ENCODE measurements at places on chromosomes 7 and 10.

DNA sequence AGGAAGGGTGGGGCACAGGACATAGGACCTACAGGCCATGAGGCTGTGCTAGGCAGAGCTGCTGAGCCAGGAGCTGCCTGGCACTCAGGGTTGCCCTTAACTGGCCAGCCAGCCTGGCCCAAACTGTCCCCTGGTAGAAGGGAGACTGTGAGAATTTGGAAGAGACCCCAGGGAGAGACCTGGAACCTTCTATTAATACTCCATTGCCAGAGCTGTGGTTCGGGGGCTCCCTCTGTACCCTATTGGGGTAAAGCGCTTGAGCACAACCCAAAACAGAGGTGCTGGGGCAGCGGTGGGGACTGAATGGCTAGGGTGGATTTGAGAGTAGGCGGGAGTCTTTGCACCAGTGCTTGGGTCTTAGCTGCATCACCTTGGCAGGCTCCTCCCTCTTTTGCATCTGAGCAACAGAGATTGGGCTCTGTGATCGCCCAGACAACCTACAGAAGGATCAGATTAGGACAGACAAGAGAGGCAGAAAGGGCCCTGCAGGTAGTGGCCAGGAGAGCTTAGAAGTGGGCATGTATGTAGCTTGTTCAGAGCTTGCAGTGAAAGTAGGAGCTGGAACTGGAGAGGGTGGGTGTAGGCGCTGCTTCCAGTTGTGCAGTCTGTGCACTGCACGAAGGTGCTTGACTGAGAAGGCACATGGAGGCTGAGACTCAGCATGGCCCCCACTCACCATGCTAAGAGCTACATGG lies 53.3 kb downstream of the ADCYAP1R1 start:
- H3K27me3 ChIP-seq = peaks cover 2% of the 10 kb centered on the region
- no peak for DNase-seq
- H3K4me1 ChIP-seq = no peaks in the 10 kb centered on the region

- no peaks in the 10 kb centered on the region for H3K27me3 ChIP-seq
- DNase-seq = peak; percentile 65
- peaks cover 10% of the 10 kb centered on the region for H3K4me1 ChIP-seq
- peak within 1 kb of the TSS; percentile 67 for H3K27ac ChIP-seq
- peak within 1 kb of the TSS; percentile 70 for H3K4me3 ChIP-seq
These were observed at the start of gene IMMP2L for GRCh38 chr7:111561904-111562732. Gene IMMP2L, minus strand, starts transcription at chr7:111562492.

DNA sequence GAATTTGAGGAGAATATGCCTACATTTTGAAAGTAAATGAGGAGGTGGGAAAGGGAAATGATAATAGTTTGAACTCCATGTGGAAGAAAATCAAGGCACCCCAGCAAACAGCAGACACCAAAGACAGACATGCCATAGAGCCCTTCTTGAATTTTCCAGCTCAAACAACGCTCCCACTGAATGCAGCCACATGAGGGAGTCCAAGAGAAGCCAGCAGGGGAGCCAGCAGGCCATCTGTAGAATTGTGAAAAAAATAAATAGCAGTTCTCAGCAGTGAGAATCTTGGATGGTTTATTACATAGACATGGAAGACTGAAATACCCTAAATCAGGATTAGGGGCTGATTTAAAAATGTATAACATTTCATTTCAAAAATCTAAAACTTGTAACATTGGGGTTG lies 1567.3 kb upstream of the LRRTM3 start:
- H3K27ac ChIP-seq = no peak overlapping the region
- no peak overlapping the region for H3K4me3 ChIP-seq
- no peak for DNase-seq
- H3K27me3 ChIP-seq = no peaks in the 10 kb centered on the region
- no peaks in the 10 kb centered on the region for H3K36me3 ChIP-seq
- H3K4me1 ChIP-seq = no peaks in the 10 kb centered on the region

DNA sequence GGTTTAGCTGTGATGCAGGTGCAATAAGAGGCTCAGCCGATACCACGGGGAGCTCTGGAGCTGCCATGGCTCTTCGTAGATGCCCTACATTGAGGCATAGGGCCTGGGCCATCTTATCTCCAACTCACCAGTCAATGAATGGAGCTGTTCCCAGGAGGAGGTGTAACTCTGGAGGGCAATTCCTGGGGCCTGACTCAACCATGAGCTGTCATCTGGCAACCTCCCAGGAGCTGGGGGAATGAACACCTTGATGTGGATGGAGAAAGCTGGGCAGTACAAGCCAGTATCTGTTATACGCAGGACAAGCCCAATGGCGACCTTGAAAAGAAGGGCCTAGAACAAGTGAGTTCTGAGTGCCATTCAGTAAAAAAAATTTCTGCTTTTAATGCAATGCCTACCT lies 224.0 kb upstream of the PLXDC2 start:
- H3K27me3 ChIP-seq = no peaks in the 10 kb centered on the region
- peak; percentile 32 for DNase-seq
- no peaks in the 10 kb centered on the region for H3K4me1 ChIP-seq

DNA sequence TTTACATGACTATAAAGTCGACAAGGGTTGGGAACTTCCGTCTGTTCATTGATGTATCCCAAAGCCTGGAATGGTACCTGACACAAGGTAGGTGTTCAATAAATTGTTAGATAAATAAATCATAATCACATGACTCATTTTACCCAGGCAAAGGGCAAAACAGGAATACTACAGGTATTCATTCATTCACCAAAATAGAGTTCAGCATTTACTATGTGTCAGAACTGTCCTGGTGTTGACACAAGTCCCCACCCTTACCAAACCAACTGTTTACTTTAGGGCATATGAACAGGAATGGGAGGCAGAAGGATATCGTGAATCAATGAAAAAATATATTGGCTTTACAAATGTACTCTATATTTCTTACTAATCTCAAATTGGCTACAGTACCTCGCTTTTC lies 666 bp upstream of the YAE1 start:
- H3K36me3 ChIP-seq = no peaks in the 10 kb centered on the region
- no peak for DNase-seq
- H3K27ac ChIP-seq = peak overlapping the region; percentile 77
- peak overlapping the region; percentile 97 for H3K4me3 ChIP-seq
- H3K4me1 ChIP-seq = peaks cover 10% of the 10 kb centered on the region
- no peaks in the 10 kb centered on the region for H3K27me3 ChIP-seq

DNA sequence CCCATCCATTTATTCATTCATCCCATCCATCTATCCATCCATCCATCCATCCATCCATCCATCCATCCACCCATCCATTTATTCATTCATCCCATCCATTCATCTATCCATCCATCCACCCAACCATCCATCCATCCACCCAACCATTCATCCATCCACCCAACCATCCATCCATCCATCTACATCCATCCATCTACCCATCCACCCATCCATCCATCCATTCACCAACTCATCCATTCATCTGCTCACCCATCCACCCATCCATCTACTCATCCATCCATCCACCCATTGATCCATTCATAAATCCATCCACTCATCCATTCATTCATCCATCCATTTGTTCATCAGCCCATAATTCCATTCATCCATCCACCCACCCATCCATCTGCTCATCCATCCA lies 56.4 kb downstream of the PFKFB3 start:
- H3K27ac ChIP-seq = no peak overlapping the region
- H3K4me3 ChIP-seq = no peak overlapping the region
- no peak for DNase-seq
- H3K36me3 ChIP-seq = no peaks in the 10 kb centered on the region
- no peaks in the 10 kb centered on the region for H3K27me3 ChIP-seq
- no peaks in the 10 kb centered on the region for H3K4me1 ChIP-seq

DNA sequence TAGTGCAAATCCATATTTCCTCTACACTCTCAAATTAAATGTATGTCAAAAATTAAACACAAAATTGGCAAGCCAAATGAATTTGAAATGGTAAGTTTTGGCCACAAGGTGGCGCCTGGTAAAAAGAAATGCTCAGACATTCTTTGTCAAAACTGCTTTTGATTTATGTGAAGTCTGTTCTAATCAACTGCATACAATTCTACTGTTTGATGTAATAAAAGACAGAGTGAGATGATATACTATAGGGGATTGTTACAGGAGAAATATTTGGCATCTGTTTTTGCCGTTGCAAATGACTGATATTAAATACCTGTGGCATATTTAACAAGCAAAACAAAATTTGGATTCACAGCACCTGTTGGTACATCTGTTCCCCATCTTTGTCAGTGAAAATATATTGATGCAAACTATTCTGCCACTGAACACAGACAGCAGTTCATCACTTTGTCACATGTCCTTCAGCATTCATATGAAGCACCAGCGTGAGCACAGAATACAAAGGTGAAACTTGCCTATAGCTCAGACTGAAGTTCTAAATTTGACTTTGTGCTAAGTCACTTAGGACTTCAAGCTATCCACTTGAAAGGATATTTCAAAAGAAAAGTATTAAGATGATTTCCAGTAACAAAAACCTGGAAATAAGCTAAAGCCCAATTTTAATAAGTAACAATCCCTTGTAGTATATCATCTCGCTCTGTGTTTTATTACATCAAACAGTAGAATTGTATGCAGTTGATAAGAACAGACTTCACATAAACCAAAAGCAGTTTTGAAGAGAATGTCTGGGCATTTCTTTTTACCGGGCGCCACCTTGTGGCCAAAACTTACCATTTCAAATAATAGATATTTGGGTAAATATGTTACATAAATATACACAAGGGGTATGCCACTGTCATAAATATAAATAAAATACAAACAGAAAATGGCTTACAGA lies 10.2 kb upstream of the CH25H start:
- H3K4me3 ChIP-seq = no peak overlapping the region
- no peak overlapping the region for H3K27ac ChIP-seq
- no peaks in the 10 kb centered on the region for H3K27me3 ChIP-seq
- H3K36me3 ChIP-seq = no peaks in the 10 kb centered on the region
- peak; percentile 36 for DNase-seq
- H3K4me1 ChIP-seq = no peaks in the 10 kb centered on the region
